ENCODE measurements at places on chromosomes 3 and 15.

- DNase-seq, result no peak
These were observed 202.8 kb downstream of the CADM2 start for GRCh38 chr3:85161544-85161943.

- no peak for DNase-seq
These were observed 138.4 kb upstream of the RARB start for GRCh38 chr3:25289663-25290062.

GRCh38 chr15:83652626-83653204 is 1.2 kb upstream of the ADAMTSL3 start:
- no peak for DNase-seq

- no peak for DNase-seq
These were observed 17.9 kb upstream of the CSTA start for GRCh38 chr3:122307094-122307687.

- DNase-seq, result no peak
These were observed 3.9 kb upstream of the VPS8 start for GRCh38 chr3:184808021-184808420.

DNA sequence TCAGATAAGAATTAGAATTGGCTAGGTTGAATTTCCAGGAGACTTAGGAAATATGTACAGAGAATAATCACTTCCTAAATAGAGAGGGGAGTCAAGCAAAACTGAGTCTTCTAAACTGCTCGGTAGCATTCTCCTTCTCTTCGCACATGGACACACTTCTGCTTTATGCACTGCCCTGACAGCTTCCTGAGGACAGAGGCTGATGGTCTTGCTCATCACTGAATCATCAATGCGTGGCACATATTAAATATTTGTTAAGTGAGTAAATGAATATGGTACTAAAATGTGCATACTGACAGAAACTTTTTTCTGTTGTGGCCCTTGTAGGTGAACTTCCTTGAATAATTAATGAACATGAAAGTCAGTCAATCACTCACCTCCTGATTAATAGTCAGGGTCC is 315.5 kb downstream of the FHIT start:
- no peak for DNase-seq

DNA sequence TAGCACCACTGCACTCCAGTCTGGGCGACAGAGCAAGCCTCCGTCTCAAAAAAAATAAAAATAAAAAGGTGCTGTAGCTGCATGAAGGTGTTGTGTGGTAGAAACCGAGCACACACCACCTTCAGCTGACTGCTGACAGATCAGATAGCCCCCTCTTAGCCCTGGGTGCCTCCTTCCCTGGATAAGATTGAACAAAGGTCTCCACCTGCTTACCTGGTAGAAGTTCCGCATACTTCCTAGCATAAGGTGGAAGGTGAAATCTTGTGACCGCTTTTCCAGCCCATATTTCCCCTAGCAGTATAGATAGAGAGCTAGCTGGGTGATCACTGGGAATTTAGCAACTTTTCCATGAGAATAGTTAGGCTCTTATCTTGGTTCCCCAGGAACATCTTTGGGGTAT is 18.7 kb upstream of the NEO1 start:
- DNase-seq, result no peak

DNA sequence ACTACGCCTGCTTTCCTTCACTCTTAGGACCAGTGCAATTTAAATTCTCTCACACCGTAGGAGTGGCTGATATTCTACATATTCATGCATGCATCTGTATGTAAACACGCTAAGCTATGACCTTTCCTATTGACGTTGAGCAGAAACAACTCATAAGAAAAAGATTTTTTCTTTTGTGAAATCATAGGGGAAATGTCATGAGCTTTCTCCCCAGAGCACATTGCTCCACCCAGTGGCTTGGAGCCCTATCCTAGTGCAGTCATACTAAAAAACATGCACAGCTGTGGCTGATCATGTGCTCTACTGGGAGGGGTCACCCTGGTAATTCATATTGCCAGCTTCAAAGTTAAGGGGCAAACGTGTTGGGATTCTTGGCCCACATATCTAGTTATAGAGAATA is 1.8 kb upstream of the MESD start:
- no peak for DNase-seq

Measured in DMS153 (cell line).